ENCODE measurements at places on chromosomes 16 and 17.

DNA sequence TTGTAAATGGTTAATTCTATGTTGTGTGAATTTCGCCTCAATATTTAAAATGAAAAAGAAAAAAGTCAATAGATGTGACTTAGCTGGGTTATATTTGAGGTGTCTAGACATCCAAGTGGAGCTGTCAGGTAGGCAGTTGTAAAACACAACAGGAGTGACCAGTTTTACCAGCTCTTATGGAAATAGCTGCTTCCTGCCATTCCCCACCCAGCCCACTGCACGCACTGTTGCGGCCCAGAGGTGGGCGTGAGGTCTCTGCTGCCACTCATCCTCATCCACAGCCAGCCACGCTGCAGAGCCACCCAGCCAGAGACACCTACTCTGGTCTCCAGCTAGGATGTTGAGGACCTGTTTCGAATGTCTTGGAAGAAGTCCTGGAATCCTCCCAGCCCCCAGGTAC is 3.4 kb upstream of the CARD14 start:
- DNase-seq: no peak

GRCh38 chr17:42361781-42362186 is 26.5 kb downstream of the STAT3 start:
- no peak for DNase-seq

- DNase-seq: peak; percentile 85
Observed at GRCh38 chr17:56977673-56978395, at the start of gene SCPEP1. SCPEP1 (plus strand) TSS chr17:56978131; CDS start chr17:56978160, 29 bp downstream.

DNA sequence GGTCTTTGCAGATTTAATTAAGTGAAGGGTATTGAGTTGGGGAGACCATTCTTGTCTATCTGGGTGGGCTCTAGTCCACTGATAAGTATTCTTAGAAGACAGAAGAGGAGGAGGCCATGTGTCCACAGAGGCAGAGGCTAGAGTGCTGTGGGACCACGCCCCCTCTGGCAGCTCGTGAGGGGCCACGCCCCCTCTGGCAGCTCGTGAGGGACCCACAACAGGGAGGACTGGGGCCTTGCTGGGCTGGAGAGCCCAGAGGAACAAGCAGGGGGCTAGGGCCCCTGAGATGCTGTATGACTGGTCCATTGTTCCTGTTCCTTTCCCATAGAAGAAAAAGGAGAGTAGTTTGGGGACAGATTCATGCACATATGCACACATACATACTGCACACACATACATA is 106.8 kb downstream of the METRNL start:
- DNase-seq: no peak

GRCh38 chr17:33086878-33087277 is 95.2 kb downstream of the SPACA3 start:
- DNase-seq: no peak

DNA sequence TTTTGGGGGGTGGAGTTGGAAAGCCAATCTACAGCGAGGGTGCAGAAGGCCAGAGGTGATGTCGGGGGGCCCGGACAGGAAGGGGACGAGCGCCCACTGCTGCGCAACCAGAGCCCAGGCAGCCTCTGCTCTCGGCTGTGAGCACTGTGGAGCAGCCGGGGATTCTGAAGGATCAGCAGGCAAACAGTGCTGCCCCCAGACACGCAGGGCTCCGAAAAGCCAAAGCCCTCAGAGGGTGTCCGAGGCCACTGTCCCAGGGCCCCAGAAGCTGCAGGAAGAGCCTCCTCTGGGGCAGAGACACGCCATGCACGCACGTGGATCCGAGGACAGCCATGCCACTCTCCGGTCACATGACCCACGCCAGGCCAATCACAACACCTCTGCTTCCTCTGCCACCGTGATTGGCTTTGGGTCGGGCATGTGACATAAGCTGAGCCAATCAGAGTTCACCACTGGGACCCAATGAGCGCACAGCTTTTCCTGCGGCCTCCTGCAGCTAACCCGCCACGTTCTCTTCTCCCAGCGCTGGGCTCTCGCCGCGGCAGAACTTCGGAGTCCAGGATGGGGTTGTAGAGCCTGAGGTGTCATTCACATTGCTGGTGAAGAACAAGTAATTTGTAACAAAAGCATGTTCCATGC is 40.7 kb downstream of the ACTG1 start:
- DNase-seq: peak; percentile 92
